ENCODE measurements at places on chromosomes 11 and 22. TPM values are rescaled to one million over a fixed set of nuclear protein-coding genes. Genes with fewer than 3 reads are reported as not detected.

DNA sequence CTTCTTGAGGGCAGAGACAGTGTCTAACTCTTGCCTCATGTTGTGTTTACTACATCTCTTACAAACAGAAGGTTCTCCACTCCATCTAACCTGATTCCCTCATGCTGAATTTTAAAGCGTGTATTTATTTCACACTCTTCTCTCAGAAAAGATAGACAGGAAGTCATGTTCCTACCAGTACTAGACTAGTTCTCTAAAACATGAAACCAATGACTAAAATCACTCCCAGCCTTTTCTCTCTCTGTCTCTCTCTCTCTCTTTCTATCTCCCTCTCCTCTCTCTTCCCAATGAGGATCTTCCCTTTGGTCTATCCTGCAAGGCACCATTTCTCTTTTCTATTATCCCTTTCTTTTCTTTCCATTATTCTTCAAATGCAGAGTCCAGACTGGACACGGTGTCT is 391.9 kb upstream of the CADM1 start:
- H3K4me1 ChIP-seq: peaks cover 10% of the 10 kb centered on the region
- H3K4me3 ChIP-seq: no peak overlapping the region
- no peak for DNase-seq
- no peak overlapping the region for H3K27ac ChIP-seq
- no peaks in the 10 kb centered on the region for H3K27me3 ChIP-seq
- H3K36me3 ChIP-seq: no peaks in the 10 kb centered on the region

GRCh38 chr11:117457835-117458234 is 130.2 kb downstream of the CEP164 start:
- no peak for DNase-seq
- no peaks in the 10 kb centered on the region for H3K4me1 ChIP-seq
- no peak overlapping the region for H3K27ac ChIP-seq
- no peak overlapping the region for H3K4me3 ChIP-seq
- H3K27me3 ChIP-seq: no peaks in the 10 kb centered on the region

GRCh38 chr11:61129639-61130523 is 27.6 kb downstream of the CD5 start:
- H3K27ac ChIP-seq: no peak overlapping the region
- H3K27me3 ChIP-seq: no peaks in the 10 kb centered on the region
- no peaks in the 10 kb centered on the region for H3K36me3 ChIP-seq
- H3K4me1 ChIP-seq: peaks cover 7% of the 10 kb centered on the region
- DNase-seq: peak; percentile 92

DNA sequence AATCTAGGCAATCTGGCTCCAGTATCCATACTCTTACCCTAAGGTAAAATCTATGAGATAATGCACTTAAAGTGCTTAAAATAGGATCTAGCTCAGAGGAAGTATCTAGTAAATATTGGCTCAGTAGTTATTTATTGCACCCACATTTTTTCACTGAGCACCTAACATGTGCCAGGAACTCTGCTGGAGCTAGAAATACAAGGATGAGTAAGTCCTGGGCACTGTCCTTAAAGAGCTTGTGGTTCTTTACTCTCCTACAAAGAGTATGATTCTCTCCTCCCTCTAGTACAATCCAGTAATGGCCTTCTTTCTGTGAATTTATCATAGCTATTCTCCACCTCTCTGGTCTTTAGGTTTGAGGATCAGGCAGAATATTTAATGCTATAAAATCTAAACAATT is 59.2 kb downstream of the DEUP1 start:
- peaks cover 14% of the 10 kb centered on the region for H3K4me1 ChIP-seq
- no peaks in the 10 kb centered on the region for H3K27me3 ChIP-seq
- DNase-seq: no peak
- H3K4me3 ChIP-seq: no peak overlapping the region
- H3K27ac ChIP-seq: no peak overlapping the region

- no peaks in the 10 kb centered on the region for H3K36me3 ChIP-seq
- no peak overlapping the region for H3K27ac ChIP-seq
- no peak overlapping the region for H3K4me3 ChIP-seq
- peaks cover 19% of the 10 kb centered on the region for H3K4me1 ChIP-seq
Observed at GRCh38 chr11:67405196-67405567, 1.3 kb downstream of the TBC1D10C start.

- no peaks in the 10 kb centered on the region for H3K36me3 ChIP-seq
- peak overlapping the region; percentile 20 for H3K4me3 ChIP-seq
- peak overlapping the region; percentile 99 for H3K27ac ChIP-seq
- peak; percentile 12 for DNase-seq
Observed at GRCh38 chr11:131354251-131354701, 16.1 kb upstream of the NTM start.

GRCh38 chr11:115493905-115494304 is 10.3 kb downstream of the CADM1 start:
- peaks cover 24% of the 10 kb centered on the region for H3K4me1 ChIP-seq
- no peak overlapping the region for H3K27ac ChIP-seq
- no peak for DNase-seq
- peaks cover 19% of the 10 kb centered on the region for H3K36me3 ChIP-seq
- no peak overlapping the region for H3K4me3 ChIP-seq
- H3K27me3 ChIP-seq: no peaks in the 10 kb centered on the region

PATE2 gene
- 0.70 TPM for total RNA-seq

- peak; percentile 54 for DNase-seq
- no peak overlapping the region for H3K4me3 ChIP-seq
- no peaks in the 10 kb centered on the region for H3K27me3 ChIP-seq
- H3K36me3 ChIP-seq: no peaks in the 10 kb centered on the region
- peaks cover 15% of the 10 kb centered on the region for H3K4me1 ChIP-seq
- H3K27ac ChIP-seq: no peak overlapping the region
Observed at GRCh38 chr11:75867778-75868374, 52.9 kb downstream of the UVRAG start.

- no peaks in the 10 kb centered on the region for H3K27me3 ChIP-seq
- H3K36me3 ChIP-seq: peaks cover 18% of the 10 kb centered on the region
- H3K27ac ChIP-seq: no peak overlapping the region
- H3K4me3 ChIP-seq: no peak overlapping the region
Observed at GRCh38 chr11:118649941-118650340, 29.5 kb downstream of the TREH start.

DNA sequence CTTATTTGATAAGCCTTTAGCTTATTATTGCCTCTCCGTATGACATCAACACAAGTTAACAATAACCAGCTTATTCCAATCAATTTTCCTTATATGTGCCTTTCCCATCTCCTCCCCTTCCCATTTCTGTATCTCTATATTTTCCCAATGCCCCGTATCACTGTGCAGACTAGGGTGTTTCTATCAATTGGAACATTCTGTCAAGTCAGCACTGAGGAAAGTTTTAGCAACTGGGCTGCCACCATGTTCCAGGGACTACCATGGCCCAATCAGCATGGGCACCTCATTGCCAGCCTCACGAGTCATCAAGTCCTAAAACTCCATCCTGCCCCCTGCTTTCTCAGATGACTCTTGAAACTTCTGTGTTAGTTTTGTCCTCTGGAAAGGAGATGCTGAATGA is 973.1 kb upstream of the CNTN5 start:
- DNase-seq: no peak
- no peak overlapping the region for H3K27ac ChIP-seq
- no peaks in the 10 kb centered on the region for H3K36me3 ChIP-seq
- no peaks in the 10 kb centered on the region for H3K27me3 ChIP-seq
- H3K4me3 ChIP-seq: no peak overlapping the region

DNA sequence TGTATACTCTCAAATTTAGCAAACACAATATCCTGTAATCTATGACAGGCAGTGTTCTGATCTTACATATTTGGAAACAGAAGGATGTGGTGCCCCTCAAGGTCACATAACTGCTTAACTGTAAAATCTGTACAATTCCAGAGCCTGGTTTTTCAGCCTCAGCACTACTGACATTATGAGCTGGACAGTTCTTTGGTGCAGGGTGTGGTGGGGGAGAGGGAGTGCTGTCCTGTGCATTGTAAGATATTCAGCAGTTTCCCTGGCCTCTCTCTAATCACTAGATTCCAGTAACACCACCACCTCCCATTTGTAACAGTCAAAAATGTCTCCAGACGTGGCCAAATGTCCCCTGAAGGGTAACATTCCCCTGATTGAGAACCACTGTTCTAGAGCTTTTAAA is 1.8 kb upstream of the OR5B21 start:
- no peaks in the 10 kb centered on the region for H3K36me3 ChIP-seq
- no peaks in the 10 kb centered on the region for H3K4me1 ChIP-seq
- H3K27me3 ChIP-seq: peaks cover 30% of the 10 kb centered on the region
- H3K4me3 ChIP-seq: no peak overlapping the region
- DNase-seq: no peak
- H3K27ac ChIP-seq: no peak overlapping the region

DNA sequence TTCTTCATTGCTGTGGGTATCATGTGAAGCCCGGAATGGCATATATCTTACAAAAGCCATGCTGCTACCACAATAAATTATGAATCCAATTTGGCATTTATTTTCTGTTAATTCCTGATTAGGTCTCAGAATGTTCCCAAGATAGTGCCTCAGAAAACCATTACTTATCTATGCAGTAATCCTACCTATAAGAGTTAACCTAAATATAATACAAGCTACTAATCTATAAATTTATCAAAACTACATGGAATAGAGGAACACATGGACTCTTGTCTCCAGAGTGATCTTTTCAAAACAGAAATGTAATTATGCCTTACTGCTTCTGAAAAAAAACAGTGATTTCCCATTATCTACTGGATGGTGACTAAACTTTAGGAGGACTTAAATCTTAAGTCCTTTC is 687.8 kb upstream of the ANO5 start:
- DNase-seq: no peak
- peaks cover 12% of the 10 kb centered on the region for H3K27me3 ChIP-seq
- no peaks in the 10 kb centered on the region for H3K4me1 ChIP-seq
- H3K4me3 ChIP-seq: no peak overlapping the region

GRCh38 chr11:57410287-57410686 is 16.6 kb downstream of the SLC43A3 start:
- DNase-seq: no peak
- no peak overlapping the region for H3K27ac ChIP-seq
- H3K36me3 ChIP-seq: peaks cover 22% of the 10 kb centered on the region
- H3K4me1 ChIP-seq: no peaks in the 10 kb centered on the region
- no peak overlapping the region for H3K4me3 ChIP-seq

GRCh38 chr22:19607192-19608002 is 83.2 kb upstream of the CLDN5 start:
- no peak overlapping the region for H3K4me3 ChIP-seq
- no peaks in the 10 kb centered on the region for H3K27me3 ChIP-seq

APLNR gene
- total RNA-seq: 3.9 TPM

- no peak overlapping the region for H3K4me3 ChIP-seq
- peaks cover 13% of the 10 kb centered on the region for H3K4me1 ChIP-seq
- H3K27me3 ChIP-seq: peaks cover 3% of the 10 kb centered on the region
- H3K27ac ChIP-seq: no peak overlapping the region
- no peak for DNase-seq
- H3K36me3 ChIP-seq: no peaks in the 10 kb centered on the region
Observed at GRCh38 chr11:19445771-19446170, 205.0 kb upstream of the E2F8 start.

KRTAP5-9 gene
- not detected for total RNA-seq

LRRN4CL gene
- 1.6 TPM for total RNA-seq

DNA sequence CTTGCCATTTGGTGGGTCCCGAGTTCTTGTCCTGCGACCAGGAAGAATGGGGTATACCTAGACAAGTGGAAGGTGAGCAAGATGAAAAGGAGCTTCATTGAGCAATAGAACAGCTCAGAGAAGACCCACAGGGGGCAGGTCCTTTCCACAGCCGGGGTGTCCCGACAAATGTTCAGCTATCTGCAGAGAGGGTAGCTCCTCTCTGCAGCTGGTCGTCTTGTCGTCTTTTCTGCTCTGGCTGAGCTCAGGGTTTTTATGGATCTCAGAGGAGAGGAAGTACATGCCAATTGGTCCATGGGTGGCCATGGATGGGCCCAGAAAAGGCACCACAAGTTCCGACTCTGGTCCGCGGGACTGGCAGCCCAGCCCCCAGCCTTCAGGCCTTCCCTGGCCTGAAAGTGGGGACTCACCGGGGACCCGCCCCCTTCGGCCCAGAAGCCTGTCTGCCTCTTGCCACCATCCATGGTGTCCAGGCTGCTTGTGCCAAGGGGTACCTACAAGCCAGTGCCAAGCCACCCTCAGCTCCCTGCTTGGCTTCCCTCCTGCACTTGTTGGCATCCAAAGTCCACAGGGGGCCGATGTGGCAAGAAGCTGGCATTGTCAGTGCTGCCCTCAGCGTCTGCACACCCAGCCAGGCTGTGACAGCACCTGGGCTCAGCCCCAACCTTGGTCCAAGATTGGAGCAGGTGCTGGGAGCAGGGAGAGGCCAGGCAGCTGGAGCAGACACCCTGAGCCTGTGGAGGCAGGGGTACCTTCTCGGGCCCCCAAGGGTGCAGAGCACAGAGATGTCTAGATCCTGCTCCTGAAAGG is 438.9 kb downstream of the TBC1D22A start:
- no peaks in the 10 kb centered on the region for H3K4me1 ChIP-seq
- H3K36me3 ChIP-seq: no peaks in the 10 kb centered on the region
- H3K27ac ChIP-seq: no peak overlapping the region

OR52E8 gene
- total RNA-seq: not detected

All from neural crest cell (in vitro differentiated cells).